ENCODE measurements at places on chromosomes 4 and X.

- DNase-seq: no peak
Observed at GRCh38 chr4:82525307-82525911, 36.4 kb downstream of the TMEM150C start.

- no peak for DNase-seq
Observed at GRCh38 chrX:132918523-132918922, 39.9 kb downstream of the HS6ST2 start.

- DNase-seq: no peak
Observed at GRCh38 chr4:26724534-26724933, 136.1 kb upstream of the STIM2 start.

DNA sequence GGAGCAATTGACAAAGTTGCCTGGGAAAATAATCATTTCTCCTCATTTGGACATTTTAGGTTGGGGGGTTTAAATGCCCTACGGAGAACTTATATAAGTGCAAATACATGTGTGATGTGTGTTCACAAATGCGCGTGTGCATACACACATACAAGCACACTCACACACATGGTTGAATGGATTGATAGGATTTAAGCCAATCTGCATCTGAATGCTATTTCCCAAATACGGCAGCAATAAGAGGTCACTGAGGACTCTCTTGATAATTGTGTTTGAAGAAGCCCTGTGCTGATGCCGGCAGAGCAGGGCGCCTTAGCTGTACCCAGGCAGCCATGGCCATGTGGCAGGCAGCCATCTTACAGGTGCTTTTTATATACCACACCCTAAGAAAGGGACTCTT is 165.3 kb upstream of the LEF1 start:
- DNase-seq: no peak

DNA sequence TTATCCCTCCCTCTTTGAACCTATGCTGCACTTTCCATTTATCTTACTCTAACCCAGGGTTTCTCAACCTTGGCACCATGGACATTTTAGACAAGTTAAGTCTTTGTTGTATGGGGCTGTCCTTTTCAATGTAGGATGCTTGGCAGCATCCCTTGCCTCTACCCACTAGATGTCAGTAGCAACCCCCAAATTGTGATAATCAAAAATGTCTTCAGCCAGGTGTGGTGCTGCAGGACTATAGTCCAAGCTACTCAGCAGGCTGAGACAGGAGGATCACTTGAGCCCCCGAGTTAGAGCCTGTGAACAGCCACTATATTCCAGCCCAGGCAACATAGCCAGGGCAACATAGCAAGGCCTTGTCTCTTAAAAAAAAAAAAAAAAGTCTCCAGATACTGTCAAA is 7.0 kb downstream of the LRCH2 start:
- DNase-seq: peak; percentile 33

GRCh38 chrX:31213941-31214340 is 142.1 kb upstream of the FTHL17 start:
- DNase-seq: no peak

DNA sequence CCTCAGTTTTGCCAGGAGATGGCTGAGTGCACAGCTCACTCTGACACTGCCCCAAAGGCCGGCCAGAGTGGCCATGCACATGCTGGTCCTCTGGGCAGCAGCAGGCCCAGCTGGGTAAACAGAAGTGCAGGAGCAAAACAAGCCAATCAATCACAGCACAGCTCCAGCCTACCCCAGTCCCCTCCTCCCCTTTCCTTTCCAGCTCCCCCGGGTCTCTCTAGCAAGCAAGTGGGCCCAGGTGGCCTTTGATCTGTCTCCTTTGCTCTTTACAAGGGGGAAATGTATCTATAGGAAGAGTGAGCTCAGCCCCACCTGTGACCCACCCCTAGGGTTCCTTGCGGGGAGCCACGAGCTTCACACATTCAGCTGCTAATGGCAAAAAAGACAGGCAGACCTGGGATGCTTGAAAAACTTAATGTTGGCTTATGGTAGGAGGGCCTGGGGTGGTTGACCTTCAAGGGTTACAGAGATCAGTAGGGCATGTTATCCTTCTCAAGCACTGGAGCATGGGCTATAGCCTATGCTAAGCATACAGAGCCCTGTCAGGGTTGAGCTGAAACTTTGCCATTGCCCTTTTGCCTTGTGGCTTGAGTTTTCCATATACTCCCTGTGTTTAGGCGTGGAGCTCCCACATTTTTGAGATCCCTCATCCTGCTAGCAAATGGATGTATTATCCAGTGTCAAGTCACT is 57.8 kb upstream of the PLAC1 start:
- no peak for DNase-seq

GRCh38 chrX:39752815-39753214 is 344.9 kb downstream of the BCOR start:
- DNase-seq: no peak
